Fibroblast of villous mesenchyme (primary cell): ENCODE measurements at places on chromosomes 16 and 17. TPM values are rescaled to one million over a fixed set of nuclear protein-coding genes. Genes with fewer than 3 reads are reported as not detected.

C16orf89 gene
- not detected in 2 replicates for total RNA-seq

RASD1 gene
- total RNA-seq: 0.64 and 0.86 TPM in 2 replicates

GRCh38 chr16:12124742-12125141 lies 148.2 kb downstream of the SNX29 start:
- DNase-seq: peak; percentile 9

- no peak for DNase-seq
Measured at GRCh38 chr17:9527788-9528187, 47.8 kb downstream of the STX8 start.

KRT36 gene
- total RNA-seq: under 0.01 TPM in 2 replicates

- no peak for DNase-seq
Measured at GRCh38 chr17:4332296-4332970, 34.0 kb downstream of the UBE2G1 start.

DNA sequence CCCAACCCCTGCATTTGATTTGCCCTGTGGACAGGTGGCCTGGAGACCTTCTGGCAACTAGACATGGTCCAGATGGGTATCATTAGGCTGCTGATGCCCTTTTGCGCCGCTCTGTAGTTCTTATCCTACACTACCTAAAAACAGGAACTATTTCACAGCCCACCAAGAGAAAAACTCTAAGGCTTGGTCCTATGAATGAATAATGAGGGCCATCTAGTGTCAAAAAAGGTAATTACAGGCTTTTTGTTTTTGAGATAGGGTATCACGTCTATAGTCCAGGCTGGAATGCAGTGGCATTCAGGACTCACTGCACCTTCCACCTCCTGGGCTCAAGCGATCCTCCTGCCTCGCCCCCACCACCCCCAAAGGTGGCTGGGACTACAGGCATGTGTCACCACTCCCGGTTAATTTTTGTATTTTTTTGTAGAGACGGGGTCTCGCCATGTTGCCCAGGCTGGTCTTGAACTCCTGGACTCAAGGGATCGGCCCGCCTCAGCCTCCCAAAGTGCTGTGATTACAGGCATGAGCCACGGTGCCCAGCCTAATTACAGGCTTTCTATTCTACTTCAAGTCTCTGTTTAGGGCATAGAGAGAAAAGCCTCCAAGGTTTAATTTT lies 20.9 kb downstream of the COIL start:
- peak; percentile 66 for DNase-seq
